HCT116 (cell line): ENCODE measurements at places on chromosomes 12 and 14. TPM values are rescaled to one million over a fixed set of nuclear protein-coding genes. Genes with fewer than 3 reads are reported as not detected.
A peak's percentile ranks its signal among the peaks of the same experiment; 100 is the strongest.

EIF2S3B gene
- total RNA-seq = 1.0 TPM

TRPV4 gene
- total RNA-seq = 0.54 TPM

C1R gene
- total RNA-seq = 4.3 TPM

GRCh38 chr12:13962699-13963098 is 18.7 kb downstream of the GRIN2B start:
- peak; percentile 10 for DNase-seq
